ENCODE measurements at places on chromosomes 7 and 10.

DNA sequence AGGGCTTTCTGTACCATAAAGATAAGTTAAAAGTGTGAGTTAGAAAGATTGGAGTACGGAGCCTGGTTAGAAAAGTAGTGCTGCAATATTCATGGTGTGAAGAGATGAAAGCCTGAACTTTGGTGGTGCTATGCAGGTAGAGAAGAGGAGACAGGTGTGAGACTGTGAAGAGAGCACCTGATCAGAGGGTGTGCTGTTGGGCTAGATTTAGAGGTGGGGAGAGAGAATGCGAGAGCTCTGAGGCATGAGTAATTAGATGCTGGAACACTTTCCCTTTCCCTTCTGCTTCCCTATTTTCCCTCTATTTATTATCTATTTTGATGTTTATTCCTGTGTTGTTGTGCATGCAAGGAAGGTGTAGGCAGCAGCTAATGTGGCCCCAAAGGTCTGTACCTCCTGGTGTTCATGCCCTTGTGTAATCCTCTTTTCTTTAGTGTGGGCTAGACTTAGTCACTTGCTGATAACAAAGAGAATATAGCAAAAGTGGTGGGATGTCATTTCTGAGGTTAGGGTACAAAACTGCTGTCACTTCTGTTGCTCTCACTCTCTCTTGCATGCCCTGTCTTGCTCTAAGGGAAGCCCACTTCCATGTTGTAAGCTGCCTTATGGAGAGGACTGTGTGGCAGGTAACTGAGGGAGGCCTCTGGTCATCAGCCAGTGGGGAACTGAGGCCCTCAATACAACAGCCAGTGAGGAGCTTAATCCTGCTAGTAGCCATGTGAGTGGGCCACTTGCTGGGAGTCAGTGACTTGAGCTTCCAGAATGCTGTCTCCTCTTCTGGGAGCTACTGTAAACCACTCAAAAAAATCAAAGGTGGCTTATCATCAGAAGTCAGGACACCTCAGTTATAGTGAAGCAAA is 2.6 kb upstream of the ATXN7L1 start:
- DNase-seq, result no peak

GRCh38 chr7:98084631-98085030 is 22.0 kb upstream of the LMTK2 start:
- no peak for DNase-seq

- DNase-seq, result no peak
Measured at GRCh38 chr7:34672430-34672829, 14.4 kb downstream of the NPSR1 start.

DNA sequence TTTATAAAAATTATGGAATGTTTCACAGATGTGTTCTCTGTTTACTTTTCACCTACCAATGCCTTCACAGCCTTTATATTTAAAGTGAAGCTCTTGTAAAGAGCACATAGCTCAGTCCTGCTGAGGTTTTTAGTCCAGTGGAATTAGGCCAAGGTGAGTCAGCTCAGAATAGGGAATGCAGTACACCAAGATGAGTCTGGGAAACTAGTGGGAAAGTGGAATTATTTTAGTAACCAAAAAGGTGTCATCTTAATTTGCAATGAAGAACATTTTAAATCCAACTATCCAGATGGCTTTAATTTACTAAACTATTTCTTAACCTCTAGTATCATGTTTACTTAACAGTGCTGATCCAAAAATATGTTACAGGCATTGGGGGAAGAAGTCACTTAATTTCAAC is 236.3 kb upstream of the CTBP2 start:
- DNase-seq, result no peak

- DNase-seq, result no peak
Measured at GRCh38 chr10:21334891-21335696, 190.4 kb downstream of the SKIDA1 start.

Measured in hippocampal formation (tissue), 2 donors.